Stimulated activated CD4-positive, alpha-beta T cell treated with anti-CD3 and anti-CD28 coated beads, Interleukin-1b, Interleukin-23, amount 100 ng/mL, for 1 hour (primary cell): ENCODE measurements at places on chromosomes 6 and 20.

GRCh38 chr20:23368316-23369071, 6.5 kb downstream of the GZF1 start:
- no peak for DNase-seq

- DNase-seq = no peak
Observed at GRCh38 chr6:43948527-43949485, 178.4 kb downstream of the MRPL14 start.

DNA sequence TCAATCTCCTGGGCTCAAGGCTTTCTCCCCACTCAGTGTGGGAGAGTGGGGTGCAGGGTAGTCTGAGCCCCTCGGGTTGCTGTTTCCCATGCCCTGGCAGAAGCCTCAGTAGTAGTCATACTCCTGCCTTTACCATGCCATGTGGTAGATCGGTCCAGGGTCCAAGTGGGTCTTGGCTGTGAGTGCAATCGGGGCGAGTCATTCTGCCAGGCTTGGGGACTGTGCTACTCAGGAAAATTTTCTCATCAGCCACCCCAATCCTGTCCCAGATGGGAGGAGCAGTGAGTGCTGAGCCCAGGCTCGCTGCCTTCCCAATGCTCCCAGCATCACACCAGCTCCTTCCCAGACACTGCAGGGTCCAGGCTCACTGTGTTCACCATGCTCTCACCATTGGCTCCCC, 10.7 kb upstream of the RAET1L start:
- no peak for DNase-seq

DNA sequence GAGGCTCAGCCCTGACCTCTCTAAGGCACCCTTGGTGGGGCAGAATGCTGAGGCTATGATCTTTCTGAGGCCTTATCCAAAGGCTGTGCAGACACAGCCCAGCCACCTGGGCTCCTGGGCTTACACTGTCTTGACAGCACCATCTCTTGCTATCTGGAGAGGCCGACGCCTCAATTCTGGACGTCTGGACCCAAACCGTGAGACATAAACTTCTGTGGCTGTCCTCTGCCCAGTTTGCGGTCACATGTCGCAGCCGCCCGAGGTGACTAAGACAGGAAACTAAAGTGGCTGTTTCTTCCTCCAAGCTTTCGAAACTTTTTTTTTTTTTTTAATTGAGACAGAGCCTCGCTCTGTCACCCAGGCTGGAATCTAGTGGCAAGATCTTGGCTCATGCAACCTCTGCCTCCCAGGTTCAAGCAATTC, 49.3 kb downstream of the PRR18 start:
- DNase-seq = peak; percentile 26
